ENCODE measurements at places on chromosomes 6 and 20.

DNA sequence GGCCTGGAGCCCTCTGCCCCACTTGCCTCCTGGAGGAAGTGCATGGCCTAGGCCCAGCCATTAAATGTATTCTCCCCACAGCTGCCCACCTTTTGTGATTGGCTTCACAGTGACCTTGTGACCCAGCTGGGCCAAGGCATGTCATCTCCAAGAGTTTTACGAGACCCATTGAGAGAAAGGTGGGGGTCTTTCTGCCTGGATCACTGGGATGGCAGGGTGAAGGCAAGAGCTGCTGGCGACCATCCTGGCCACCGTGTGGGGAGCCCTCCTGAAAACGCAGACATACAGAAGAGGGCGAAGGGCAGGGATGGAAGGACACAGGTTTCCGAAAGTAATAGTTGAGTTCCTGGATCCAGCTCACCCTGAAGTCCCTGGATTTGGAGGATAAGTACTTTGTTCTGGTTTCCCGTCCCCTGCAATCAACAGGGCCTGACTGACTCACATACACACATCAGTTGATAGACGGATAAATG, 12.3 kb upstream of the SPO11 start:
- no peak for DNase-seq

DNA sequence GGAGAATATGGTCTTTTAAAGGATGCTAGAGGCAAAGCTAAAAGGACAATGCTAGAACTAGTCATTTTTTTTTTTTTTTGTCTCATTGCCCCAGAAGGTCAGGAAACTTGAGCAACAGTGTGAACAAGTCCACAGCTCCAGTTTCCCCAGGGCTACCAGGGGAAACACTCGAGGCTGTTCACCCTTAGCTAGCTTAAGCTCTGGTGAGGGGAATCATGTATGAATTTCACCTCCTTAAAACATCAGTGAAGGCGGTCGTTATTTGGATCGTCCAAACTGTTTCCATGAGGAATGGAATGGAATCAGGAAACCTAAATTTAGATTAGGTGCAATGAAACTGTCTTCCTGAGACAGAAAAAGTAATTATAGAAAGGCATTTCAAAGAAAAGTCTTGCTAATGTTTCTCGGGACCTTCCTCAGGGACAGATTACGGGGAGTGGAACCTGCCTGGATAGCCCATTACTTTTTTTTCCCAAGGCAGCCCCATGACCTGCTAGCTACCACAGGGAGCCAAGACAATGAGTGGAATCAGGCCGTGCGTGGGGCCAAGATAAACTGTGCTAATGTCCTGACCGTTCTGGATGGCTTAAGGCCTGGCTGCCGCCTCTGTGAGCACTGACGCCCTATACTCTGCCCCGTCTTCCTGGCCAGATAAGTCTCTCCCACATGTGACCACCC, 164.8 kb upstream of the SGK1 start:
- DNase-seq = peak; percentile 19

DNA sequence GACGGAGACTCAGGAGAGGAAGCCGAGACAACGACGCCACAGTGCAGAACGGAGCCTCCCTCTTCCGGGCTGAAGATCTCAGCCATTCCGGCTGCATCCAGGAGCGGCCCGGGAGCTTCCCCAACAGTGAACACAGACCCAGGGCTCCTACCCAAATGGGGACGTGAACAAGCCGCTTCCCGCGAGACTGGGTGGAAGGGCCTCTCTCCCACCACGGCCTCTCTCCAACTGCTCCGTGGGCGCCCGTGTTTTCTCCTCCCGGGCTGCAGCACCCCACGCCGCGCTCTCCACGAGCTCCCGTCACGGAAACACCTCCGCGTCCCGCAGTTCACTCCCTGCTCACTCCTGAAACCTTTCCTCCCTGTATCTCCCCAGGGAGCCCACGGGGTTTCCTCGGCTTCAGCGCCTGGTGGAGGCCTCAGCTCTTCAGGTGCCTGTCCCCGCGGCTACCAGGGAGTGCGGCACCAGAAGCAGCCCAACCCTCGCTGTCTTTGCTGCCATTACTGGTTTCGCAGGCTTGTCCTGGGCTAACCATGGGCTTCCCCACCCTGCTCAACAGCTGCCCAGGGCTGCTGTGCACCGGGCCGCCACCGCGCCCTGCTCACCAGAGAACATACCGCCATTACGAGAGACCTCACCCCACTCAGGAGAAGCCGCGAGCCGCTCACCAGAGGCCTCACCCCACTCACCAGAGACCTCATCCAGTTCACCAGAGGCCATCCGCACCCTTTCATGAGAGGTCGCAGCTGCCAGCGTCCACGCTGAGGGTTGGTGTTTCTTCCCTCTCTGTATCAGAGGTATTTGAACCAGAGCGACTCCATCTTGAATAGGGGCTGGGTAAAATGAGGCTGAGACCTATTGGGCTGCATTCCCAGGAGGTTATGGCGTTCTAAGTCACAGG, 922.8 kb downstream of the QKI start:
- no peak for DNase-seq

GRCh38 chr6:167399051-167399387, 74.1 kb downstream of the TTLL2 start:
- no peak for DNase-seq

- no peak for DNase-seq
Observed at GRCh38 chr6:138417493-138418117, 13.6 kb downstream of the HEBP2 start.

- DNase-seq = no peak
Observed at GRCh38 chr20:56454754-56455153, 13.7 kb upstream of the RTF2 start.

DNA sequence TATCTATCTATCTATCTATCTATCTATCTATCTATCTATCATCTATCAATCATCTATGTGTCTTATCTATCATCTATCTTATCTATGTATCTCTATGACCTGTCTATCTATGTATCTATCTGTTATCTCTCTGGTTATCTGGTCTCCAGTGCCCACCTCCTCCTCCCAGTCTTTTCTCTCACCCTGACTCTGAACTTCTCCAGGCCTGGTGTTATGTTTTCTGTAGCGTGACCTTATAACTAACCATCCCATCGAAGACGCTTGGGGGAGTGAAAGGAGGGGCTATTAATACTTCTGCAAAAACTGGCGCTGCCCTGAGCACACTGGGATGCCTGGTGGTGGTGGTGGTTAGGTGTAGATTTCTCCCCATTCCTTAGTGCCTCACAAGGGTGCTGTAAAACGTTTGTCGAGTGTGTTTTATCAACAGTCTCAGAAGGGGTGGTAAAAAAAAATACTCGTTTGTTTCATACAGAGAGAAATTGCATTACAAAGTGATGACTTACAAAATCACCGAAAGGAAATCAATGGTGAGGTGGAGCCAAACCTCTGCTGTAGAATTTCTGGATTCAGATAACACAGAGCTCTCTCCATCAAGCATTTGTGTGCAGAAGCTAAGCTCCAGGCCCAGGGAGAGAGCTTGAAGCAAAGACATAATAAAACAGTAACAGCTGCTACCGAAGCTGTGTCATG, 156.2 kb downstream of the BCAS1 start:
- DNase-seq = peak; percentile 65

GRCh38 chr6:110484321-110484720, 7.9 kb upstream of the SLC22A16 start:
- DNase-seq = peak; percentile 60

GRCh38 chr20:4099905-4100675, 84.7 kb upstream of the RNF24 start:
- no peak for DNase-seq

DNA sequence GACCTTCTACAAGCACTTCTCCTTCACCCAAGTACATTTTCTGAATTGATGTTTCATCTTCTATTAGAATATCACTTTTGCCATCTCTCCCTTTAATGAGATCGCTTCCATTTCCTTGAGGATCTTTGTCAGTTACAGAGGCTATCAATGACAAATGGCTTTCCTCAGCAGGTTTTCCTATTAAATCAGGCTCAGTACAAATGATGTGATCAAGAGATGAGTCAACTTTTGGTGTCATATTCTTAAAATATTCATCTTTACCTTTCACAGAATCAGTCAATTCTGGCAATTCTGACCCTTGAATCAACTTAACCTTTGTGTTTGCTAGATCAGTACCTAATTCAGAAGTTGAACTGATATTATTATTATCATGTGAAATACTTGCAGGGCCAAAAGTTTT, 37.3 kb downstream of the DST start:
- no peak for DNase-seq

GRCh38 chr20:59042151-59042795, at the start of gene PRELID3B:
TSS of gene PRELID3B (minus strand) at chr20:59042786. CDS start at chr20:59042730, 56 bp downstream.
- DNase-seq = no peak

DNA sequence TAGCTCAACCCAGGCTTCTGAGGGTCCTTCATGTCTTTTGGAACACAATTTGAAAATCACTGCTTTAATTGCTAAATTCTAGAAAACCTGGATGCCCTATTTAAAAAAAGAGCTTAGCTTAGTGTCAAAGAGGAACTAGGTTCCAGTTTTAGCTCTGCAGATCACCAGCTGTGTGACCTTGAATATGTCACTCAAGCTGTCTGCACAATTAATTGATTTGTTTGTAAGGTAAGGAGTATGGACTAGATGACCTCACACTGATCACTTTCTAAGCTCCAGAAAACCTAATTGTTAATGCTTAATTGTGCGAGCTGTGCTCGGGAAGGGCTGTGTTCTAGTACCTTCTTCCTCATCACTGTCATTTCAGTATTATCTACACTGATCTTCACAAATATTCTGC, 26.2 kb downstream of the UTRN start:
- DNase-seq = no peak

DNA sequence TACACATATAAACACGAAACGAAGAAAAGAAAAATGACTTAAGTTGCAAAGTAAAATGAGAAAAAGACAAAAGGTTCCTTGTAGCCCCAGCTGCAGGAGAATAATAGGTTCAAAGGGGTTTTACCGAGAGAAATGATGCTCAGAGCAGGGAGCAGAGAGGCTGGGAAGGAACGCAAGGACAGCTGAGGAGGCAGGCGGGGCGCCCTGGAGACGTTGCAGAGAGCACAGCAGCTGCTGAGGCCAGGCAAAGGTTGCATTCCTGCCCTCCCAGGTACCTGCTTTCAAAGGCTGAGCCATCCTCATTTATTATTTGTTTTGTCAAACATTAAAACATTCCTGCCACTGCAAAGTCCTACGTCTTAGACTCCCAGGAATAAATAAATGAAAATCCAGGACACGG, 16.2 kb upstream of the VAPB start:
- no peak for DNase-seq

- DNase-seq = no peak
Observed at GRCh38 chr6:166509193-166509592, 77.3 kb downstream of the RAMACL start.

DNA sequence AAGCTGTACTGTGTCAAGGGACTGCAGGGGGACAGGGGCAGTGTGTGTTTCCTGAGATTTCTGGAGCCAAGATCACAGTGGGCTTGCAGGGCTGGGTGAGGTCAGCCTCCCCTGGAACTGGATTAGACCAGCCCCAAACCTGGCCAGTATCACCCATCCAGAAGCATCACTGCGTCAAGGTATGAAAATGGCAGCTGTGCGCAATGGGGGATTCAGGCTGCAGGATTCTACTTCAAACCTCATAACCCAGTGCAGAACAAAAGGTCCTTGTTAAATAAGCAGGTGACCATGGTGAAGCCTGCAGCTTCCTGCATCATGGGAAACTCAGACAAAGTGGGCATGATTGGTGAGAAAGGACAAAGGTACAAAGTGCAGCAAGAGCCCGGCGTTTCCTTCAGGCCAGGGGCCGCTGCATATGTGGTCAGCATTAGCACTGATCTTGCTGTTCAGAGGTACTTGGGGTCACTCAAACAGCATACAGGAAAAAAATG, 33.4 kb downstream of the TRAF3IP2 start:
- no peak for DNase-seq

- DNase-seq = no peak
Observed at GRCh38 chr20:24208652-24209051, 220.1 kb upstream of the GGTLC1 start.

DNA sequence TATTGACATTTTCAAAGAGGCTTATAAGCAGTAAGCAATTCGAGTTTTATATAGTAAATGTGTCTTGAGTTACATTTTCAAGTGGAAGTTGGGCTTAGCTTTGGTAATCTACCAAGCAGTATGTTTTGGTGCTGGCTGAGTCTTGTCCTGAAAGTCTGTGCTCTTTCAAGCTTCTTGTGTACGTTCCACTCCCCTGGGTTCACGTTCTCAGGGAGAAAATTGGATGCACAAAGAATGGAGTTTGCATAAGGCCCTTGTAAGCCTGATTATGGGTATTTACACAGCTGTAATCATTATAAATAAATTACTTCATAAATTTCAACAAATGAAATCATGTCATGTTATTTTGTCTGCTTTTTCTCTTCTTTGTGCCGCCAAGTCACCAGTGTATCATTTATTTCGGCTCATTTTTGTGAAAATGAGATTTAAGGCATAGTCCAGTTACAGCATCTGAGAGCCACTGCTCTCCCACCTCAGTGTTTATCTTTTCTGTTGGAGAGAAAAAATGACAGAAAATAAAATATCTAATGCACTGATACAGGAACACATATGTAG, 262.5 kb downstream of the BTBD3 start:
- no peak for DNase-seq

DNA sequence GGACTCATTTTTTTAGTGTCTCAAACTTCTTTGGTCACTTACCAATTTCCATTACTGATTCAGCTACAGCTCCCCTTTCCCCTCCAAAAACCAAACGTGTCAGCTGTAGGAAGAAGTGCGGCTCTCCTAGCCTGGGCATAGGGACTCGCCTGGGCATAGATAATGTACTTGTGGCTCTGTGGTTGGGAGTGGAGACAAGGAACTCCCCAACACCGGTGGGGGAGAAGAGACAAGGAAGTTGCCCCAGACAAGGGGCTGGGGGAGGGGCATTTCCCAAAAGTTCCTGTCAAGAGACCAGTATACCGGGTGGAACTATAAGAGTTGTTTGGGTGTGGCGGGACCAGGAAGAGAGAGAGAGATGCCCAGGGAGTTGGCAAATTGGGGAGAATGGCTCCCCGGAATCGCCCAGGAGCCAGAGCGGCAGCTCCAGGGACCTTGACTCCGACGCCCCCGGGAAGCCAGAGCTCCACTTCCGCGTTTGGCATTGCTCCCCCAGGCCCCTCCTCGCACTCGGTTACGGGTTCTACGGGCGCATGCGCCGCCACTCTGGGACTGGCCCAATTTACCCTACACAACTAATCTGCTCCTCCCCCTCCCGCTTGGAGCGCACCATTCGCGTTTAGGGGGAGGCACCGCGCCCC, 871 bp upstream of the ZFAND3 start:
- peak; percentile 99 for DNase-seq

- DNase-seq = peak; percentile 95
Observed at GRCh38 chr6:3751730-3752530, 417 bp upstream of the PXDC1 start.

DNA sequence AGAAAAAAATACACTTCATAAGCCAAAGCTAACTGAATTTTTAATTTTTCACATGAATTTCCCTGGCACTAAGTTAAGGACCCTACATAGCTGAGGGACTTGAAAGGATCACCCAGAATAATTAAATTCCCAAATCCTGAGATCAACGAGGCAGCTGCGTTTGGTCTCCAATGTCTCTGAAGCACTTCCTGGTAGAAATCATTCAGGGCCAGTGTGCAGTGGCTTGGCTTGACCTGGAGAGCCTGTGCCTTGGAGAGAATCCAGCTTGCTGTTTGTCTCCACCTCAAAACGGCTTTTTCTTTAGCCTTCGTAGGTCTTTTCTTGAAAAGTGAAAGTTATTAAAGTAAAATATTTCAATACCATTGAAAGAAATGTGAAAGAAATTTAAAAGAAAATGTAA, 92.4 kb downstream of the SMOC2 start:
- DNase-seq = no peak

Data from suppressor macrophage (primary cell).